ENCODE measurements at places on chromosomes 5 and 9.

DNA sequence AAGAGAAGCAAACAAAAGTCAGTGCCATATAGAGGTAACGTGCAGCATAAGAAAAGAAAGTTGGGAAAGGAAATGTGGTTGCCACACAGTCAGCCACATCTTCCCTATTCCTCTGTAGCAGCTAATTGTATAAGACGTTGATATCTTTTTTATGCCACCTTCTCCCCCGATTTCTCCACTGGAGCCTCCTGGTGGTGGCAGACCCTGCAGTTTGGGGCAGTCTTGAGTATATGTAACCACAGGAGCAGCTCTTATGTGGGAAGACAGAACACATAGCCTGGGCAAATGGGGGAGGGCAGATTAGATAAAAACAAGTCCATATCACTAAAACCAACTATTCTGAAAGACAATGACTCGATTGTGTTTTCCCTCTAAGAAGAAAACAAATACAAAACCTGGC lies 99.7 kb downstream of the PLCXD3 start:
- no peak for DNase-seq

GRCh38 chr5:168434001-168434400 lies 52.3 kb upstream of the RARS1 start:
- DNase-seq = no peak

- no peak for DNase-seq
These were observed 113.4 kb upstream of the MSX2 start for GRCh38 chr5:174610968-174611367.

GRCh38 chr5:178137991-178138390 lies 7.2 kb downstream of the RMND5B start:
- no peak for DNase-seq

DNA sequence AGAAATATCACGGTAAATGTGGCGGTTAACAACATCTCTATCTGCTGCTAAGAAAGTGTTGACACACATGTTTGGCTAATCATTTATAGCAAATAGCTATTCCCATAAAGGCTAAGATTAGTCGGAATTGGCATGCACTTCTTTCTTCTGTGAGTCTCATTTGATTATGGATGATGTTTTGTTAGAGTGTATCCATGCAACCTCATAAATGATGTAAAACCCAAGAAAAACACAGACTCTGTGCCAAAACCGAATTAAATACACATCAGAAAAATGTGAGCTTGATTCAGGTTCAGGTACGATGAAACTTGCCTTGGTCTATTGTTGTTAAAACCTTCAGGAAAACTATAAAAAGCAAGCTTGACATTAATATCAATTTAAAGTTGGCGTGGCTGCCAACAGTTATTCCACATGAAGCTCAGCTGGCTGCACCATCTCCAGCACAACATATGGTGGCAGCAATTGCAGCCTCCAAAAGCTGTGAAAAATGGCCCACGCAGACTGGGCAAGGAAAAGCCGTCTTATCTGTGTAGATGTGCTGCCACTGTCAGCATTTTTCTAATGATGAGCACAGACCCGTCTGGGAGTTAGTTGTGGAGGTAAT lies 41.1 kb upstream of the ICE1 start:
- no peak for DNase-seq

Data from cardiac septum (tissue), 1 donor.